ENCODE measurements at places on chromosomes 1 and 21.
A peak's percentile ranks its signal among the peaks of the same experiment; 100 is the strongest.

- DNase-seq = no peak
Measured at GRCh38 chr1:173005196-173005864, 45.4 kb downstream of the TNFSF18 start.

- DNase-seq = no peak
Measured at GRCh38 chr1:95072117-95072516, 634 bp downstream of the ALG14 start.

GRCh38 chr1:37731312-37732019 is 33.5 kb downstream of the EPHA10 start:
- no peak for DNase-seq

- DNase-seq = no peak
Measured at GRCh38 chr1:223631473-223631872, 34.0 kb downstream of the CAPN8 start.

GRCh38 chr1:177854951-177855350 is 114.9 kb downstream of the SEC16B start:
- DNase-seq = no peak

- DNase-seq = no peak
Measured at GRCh38 chr1:185440877-185441276, 123.8 kb upstream of the IVNS1ABP start.

- no peak for DNase-seq
Measured at GRCh38 chr1:100219883-100220282, 29.8 kb downstream of the DBT start.

GRCh38 chr1:111476761-111477309 is 3.1 kb downstream of the C1orf162 start:
- no peak for DNase-seq

DNA sequence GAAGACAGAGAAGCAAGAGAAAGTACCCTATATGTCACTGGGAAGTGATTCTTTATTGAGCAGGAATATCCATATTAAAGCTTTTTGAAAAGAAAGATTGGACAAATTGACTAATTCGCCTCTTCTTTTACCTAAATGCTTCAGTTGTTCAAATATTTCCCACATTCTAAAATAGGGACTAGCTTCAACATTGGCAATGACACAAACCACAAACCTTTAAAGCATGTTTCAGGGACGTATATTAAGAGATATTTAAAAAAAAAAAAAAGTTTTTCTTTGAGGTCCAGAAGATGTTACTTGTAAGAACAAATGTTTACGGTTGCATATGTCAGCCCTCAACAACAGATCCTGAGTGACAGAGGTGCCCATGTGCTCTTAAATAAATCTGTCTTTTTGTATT is 235.0 kb upstream of the NFIA start:
- no peak for DNase-seq

DNA sequence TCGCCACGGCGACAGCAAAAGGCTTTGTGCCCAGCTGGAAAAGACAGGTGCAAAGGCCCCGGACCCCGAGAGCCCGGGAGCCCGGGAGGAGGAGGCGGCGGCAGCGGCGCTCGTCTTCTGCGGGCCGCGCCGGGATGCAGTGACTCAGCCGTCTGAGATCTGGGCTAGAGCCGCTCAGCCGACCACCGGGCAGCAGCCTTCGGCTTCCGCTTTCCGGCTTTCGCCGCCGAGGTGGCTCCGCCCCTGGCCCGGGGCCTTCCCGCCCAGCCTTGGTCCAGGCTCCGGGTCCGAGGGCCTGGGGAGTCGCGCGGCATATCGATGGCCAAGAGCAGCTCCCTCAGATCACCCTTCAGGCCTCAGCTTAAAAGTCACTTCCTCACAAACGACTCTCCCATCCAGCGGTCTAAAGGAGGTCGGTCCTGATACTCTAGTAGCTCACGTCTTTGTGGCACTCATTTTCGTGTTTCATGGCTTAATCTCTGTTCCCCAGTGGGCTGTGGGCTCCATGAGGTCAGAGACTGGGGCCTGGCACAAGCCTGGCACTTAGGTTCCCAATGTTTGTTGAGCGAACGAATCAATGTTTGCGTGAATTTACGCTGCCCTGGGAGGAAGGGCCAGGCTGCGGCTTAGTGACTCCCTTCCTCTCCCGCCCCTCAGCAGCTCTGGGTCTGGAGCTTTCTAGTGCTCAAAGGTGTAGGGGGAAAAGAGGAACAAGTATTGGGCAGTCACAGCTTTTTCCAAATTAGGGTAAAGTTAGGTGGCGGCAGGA is at the start of gene PHTF1:
Gene PHTF1 (minus strand): TSS at position 154 of the 769 bp plus-strand sequence. CDS start 783 bp downstream, outside the sequence.
- peak; percentile 82 for DNase-seq
